ENCODE measurements at places on chromosomes 4 and X.

DNA sequence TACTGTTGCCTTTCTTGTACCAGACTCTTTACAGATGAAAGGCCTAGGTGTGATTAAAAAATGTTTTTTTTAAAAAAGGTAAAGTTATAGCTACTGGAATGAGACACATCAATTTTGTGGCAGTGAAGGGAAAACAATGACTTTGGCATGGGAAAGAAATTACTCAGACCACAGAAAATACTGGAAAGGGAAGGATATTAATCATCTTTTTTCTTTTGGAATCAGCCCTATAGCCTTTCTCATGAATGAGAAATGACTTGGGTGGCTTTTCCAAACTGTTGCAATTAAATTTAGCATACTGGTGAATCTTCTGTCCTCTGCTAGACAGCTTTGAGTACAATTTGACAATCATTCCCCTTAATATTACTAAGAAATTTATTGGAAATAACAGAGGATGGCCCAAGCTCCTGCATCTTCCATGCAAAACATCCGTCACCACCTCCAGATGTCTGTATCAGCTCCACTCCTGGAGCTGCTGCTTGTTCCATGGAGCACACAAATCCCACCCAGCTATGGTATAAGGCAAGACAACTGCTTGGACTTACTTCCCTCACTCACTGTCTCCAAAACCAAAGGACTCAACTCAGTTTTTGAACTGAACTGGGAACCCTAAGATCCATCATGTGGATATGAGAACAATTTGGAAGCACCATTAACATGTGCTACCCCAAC, 97.6 kb upstream of the ARSJ start:
- DNase-seq, result no peak

GRCh38 chrX:67622053-67622585, 78.3 kb downstream of the AR start:
- no peak for DNase-seq

DNA sequence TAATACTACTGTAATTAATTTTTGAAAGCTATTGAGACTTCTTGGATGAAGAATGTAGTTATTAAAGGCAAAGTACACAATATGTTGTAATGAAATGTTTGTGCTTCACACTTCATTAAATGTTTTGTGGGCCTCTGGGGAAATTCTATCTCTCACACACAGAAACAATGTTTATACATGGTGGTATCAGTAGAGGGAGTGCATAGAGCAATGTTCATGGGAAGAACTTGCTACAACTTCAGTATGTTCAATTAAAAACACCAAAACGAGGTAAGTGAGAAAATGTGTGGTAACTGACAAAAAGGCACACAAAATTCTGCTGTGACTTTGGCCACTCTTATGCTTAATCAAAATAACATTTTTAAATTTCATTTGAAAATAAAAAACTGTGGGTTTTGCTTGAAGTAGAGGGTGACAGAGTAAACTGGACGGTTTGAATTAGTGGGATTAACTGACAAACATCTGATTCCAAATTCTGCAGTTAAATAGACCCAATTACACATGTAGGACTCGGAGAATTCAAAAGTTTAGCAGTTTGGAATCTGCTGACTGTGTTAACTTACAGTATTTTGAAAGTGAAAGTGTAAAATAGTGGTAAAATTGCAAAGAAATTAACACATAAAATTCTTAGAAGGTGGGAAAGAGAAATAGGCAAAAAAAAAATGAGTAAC, 111.4 kb upstream of the TTC29 start:
- no peak for DNase-seq

- no peak for DNase-seq
Measured at GRCh38 chrX:143437439-143437838, 79.8 kb downstream of the SPANXN3 start.

DNA sequence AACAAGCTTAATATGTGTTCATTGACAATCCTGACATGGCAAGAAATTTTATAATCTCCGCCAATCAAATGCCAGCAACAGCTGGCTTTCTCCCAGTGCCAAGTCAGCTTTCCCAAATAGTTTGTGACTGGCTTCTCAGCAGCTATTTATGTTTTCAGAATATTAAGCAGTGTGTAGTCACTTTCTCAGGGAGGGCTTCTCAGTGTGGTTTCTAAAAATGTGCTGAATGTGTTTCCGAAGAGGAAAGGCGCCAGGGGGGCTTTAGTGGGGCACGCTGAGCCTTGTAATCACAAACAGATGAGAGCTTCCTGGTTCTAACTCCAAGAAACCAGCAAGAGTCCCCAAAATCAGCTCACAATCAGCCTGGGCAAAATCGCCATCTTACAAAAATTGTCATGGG, 258.7 kb upstream of the CPEB2 start:
- DNase-seq, result peak; percentile 8

GRCh38 chr4:102492531-102493241, 8.5 kb upstream of the NFKB1 start:
- no peak for DNase-seq

DNA sequence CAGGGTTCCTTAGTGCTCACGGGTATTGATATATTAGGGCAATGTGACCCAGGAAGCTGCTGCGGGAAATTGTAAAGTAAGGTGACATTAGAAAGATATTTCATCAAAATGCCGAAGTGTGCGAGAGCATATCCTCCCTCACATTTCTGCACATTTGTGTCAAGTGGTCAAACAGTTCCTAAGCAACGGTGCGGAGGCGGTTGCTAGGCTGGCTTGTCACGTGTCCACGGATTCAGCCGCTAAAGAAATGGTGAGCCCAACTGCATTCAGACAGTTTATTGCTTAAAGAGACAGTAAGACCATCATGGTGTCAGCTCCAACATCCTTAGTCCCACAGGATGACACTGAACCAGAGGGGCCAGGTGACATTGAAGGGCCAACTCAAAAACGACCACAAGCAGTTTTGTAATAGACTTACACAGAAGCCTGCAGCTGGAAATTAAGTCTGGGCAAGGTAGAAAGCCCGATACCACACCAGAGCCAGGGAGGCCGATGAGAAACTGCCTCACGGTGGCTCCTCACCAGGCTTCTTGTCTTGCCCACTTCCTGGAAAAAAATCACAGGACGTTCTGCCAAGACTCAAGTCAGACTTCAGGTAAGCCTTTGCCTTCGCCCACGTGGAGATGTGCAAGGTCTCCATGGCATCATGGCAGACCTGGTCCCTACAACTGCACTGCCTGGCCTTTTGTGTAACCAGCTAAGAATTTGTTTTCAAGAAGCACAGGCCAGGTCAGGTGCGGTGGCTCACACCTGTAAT, 50.4 kb downstream of the USP11 start:
- DNase-seq, result no peak

- no peak for DNase-seq
Measured at GRCh38 chr4:18203966-18204365, 182.4 kb upstream of the LCORL start.

DNA sequence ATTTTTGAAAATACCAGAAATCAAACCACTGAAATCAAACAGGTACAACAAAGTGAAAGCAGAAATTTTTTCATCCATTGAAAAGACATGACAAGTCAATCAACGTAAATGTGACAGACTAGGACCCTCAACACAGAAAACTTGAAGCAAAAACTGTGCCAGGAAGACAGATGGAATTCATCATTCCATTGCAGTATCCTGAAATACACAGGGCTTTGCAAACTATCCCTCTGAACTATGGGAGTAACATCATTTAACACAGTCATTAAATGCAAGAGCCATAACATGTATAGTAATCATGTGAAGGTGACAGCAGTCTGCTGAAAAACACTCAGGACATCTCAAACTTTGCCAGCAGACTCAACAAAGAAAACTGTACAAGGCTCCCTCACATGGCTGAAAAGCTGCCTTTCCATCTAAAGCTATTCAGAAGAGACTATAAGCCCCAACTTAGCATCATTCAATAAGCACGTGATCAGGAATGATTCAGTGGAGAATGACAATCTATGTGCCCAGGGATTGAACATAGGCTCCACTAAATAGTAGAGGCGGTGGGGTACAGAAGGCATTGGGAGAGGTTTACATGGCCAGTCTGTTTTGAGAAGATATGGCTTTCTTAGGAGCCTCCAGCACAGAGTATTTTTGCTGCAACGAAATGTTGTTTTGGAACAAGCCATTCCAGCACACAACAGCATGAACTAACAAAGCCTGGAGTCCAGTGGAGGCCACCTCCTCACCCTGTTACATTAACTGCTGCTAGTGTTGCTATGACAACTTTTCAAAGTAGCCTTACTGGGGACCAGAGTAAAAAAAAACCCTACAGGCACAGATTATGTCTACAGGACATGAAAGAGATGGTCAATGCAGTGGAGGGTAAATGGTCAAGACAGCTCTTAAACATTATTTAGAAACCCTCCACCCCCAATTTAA, 274.5 kb upstream of the NOCT start:
- no peak for DNase-seq

- no peak for DNase-seq
Measured at GRCh38 chr4:112895811-112896608, 153.4 kb upstream of the ANK2 start.

- no peak for DNase-seq
Measured at GRCh38 chr4:107870916-107871786, 46.4 kb downstream of the SGMS2 start.

- no peak for DNase-seq
Measured at GRCh38 chrX:13290891-13291614, 28.8 kb downstream of the ATXN3L start.

DNA sequence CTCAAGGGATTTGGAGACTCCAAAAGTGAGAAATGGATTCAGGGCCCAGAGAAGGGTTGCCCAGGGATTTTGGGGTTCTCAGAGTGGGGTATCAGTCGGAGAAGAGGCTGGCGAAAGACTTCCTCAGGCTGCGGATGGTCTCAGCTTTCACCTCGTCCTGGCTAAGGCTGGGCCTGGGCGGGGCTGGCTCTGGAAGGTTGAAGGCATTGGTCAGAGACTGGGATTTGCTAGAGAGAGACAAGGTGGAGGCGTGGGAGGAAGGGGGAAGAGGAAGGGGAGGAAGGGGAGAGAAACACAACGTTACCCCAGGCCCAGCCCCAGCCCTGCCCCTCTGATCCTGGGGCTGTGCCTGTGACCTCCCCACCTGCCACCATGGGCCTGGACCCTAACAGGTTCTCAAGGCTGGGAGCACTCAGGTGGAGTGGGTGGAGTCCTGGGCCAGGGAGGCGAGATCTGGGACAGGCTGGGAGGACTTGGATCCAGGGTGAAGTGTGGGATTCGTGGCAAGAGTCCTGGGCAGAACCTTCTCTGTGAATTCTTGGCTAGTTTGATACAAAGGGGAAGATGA, 9.4 kb upstream of the TIMP1 start:
- DNase-seq, result no peak

GRCh38 chr4:53228036-53228435, 137.8 kb downstream of the SCFD2 start:
- no peak for DNase-seq

GRCh38 chrX:97089116-97089515, 205.4 kb downstream of the RPA4 start:
- no peak for DNase-seq

DNA sequence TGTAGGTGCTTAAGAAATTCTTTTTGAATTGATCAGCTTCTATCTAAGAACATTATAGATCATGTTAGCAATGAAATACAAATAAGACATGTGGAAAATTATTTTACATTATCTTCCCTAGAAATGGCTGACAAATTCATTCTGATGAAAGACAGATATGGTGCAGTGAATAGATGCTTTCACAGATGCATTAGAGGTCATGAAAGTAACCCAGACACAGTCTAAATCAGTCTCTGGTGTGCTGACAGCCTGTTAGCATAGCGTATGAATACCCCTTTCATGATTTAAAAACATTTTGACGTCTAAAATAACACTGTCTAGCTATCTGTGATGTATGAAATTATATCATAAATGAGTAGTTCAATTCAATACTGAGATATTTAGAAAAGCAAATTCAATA, 180.9 kb downstream of the UNC5C start:
- DNase-seq, result no peak

DNA sequence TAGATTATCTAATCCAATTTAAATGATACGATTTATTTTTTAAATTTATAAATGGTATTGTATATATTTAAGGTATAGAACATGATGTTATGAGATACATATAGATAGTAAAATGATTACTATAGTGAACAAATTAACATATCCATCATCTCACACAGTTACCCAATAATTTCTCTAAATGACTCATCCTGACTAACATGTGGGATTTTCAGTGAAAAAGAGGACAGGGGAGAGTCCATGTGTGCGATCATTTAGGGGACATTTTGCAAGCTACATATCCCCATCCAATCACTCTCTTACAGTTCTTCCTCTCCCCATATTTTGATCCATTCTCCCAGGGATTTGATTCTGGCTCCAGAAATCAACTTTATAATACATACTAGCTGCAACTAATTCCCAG, 88.2 kb downstream of the ABCB7 start:
- no peak for DNase-seq

- DNase-seq, result no peak
Measured at GRCh38 chr4:880684-881405, 51.3 kb downstream of the GAK start.

DNA sequence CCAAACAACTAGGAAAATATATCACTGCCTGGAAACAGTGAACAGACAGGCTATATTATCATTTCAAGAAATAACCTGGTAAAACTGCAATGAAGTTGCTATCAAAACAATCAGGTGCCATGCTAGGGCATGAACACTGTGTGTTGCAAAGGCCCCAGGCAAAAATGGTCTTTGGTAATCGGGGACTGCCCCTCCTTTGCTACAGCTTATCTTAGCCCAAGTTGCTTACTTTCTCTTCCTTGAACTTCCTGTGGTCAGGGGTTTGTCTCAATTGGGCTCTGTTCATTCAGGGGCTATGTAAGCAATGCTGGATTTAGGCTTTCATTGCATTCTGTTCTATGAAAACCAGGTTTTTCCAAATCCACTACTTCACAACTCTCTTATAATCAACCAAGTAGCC, 30.4 kb downstream of the SCML1 start:
- no peak for DNase-seq

DNA sequence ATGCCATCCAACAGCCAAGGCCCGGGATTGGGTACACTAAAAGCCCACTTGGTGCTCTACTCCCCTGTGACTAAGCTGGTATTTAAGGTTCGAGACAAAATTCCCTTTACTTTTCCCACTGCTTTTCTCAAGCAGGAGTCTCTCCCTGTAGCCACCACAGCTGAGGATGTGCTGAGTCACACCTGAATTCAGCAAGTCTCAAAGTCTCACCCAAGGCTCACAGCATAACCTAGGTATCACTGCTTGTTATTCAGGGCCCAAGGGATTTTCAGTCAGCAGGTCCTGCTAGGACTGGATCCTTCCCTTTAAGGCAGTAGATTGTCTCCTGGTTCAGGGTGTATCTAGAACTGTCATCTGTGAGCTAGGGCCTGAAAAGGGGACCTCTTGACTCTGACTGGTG, 39.2 kb downstream of the FMR1NB start:
- DNase-seq, result no peak

DNA sequence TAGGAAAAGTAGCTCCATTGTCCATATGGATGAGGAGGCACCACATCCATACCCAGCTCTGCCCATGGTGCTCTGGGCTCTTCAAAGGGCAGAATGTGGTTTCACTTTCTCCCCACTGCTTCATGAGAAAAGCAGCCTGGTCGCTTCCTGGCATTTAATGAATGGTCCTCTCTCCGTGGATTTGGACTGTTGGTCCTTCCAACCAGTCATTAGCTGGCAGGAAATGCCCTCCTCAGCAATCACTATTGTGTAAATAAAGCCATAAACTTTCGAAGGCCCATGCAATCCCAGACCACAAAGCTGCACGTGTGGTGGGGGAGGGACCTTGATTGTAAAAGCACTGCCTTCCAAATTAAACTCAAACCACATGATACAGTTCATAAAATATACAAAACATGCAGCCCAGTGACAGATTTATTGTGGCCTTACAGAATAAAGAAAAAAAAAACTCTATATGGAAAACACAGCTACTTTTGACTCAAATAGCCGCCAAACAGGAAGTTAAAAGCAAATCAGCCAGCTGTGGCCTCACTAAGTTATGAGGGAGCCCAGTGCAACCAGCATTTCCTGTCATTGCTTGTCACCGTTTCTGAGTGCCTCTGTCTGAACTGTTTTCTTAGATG, 8.1 kb downstream of the MBNL3 start:
- DNase-seq, result peak; percentile 85
